ENCODE measurements at places on chromosomes 4 and X.

DNA sequence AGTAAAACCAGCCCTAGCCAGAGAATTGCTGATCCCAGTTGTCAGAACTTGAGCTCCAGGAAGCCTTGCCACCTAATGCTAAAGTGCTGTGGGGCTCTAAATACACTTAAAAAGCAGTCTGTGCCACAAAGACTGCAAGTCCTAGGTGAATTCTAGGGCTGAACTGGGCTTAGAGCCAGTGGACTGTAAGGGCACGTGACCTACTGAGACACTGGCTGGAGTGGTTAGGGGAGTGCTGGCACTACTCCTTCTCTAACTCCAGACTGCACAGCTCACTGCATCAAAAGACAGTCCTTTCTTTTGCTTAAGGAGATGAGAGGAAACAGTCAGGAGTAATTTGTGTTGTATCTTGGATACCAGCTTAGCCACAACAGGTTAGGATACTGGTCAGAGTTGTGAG, 1240.2 kb downstream of the FAM133A start:
- DNase-seq: no peak

DNA sequence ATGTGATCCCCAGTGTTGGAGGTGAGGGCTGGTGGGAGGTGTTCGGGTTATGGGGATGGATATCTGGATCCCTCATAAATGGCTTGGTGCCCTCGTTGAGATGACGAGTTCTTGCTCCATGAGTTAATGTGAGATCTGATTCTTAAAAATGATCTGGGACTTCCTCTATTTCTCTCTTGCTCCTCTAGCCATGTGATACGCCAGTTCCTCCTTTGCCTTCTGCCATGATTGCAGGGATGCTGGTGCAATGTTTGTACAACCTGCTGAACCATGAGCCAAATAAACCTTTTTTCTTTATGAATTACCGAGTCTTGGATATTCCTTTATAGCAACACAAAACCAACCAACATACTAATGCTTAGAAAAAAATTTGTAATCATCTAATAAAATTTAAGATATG, 56.6 kb downstream of the STAP1 start:
- no peak for DNase-seq

GRCh38 chrX:47483306-47484268, 565 bp upstream of the ZNF41 start:
- DNase-seq: no peak

- DNase-seq: no peak
Observed at GRCh38 chr4:38266616-38267015, 306.4 kb downstream of the PTTG2 start.

DNA sequence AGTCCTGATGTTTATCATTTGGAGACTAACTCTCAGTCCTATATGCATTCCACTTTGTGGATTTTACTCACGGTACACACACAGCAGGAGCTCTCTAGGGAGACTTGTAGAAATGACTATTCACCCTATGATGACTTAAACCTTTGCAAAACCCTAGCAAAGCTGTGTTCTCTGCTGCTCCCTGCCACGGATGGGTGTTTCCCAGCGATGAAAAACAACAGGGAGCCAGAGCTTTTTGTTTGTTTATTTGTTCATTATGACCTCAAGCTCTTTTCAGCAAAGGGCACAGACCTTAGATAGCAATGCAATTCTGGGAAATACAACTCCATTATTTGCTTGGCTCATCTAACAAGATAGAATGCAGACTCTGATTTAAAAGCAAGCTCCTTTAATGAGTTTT, 156.6 kb downstream of the GRIA3 start:
- no peak for DNase-seq

All from CMK (cell line).